ENCODE measurements at places on chromosomes 16 and 17.

GRCh38 chr17:38982858-38983746 lies 15.9 kb upstream of the FBXO47 start:
- no peak for DNase-seq

GRCh38 chr17:40542558-40543411 lies 22.5 kb downstream of the CCR7 start:
- no peak for DNase-seq

DNA sequence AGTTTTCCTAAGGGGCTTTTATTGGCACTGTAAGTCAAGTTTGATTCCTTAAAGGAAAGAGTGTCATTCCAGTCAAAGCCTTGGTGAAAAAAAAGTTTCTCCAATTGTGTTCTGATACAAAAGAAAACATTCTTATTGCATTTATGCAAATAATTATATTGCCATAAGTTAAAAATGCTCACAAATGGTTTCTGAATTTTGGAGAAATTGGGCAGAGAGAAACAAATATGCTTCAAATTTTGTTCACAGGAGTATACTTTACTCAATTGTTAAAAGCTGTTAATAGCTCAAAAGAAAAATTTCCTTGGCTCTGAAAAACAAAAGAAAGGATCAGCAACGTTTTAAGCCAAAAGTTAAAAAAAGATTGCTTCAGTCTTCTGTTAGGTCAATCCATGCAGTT lies 60.2 kb downstream of the PIGL start:
- DNase-seq: no peak

- peak; percentile 19 for DNase-seq
Measured at GRCh38 chr17:16415031-16415924, at the start of gene TRPV2. Gene TRPV2 (plus strand): TSS chr17:16415571. CDS start chr17:16417669, 2,098 bp downstream.

- DNase-seq: no peak
Measured at GRCh38 chr16:85859818-85860125, 39.2 kb upstream of the IRF8 start.

GRCh38 chr17:57995076-57995956 lies 7.3 kb upstream of the VEZF1 start:
- DNase-seq: peak; percentile 8
